ENCODE measurements at places on chromosomes 4 and X.

DNA sequence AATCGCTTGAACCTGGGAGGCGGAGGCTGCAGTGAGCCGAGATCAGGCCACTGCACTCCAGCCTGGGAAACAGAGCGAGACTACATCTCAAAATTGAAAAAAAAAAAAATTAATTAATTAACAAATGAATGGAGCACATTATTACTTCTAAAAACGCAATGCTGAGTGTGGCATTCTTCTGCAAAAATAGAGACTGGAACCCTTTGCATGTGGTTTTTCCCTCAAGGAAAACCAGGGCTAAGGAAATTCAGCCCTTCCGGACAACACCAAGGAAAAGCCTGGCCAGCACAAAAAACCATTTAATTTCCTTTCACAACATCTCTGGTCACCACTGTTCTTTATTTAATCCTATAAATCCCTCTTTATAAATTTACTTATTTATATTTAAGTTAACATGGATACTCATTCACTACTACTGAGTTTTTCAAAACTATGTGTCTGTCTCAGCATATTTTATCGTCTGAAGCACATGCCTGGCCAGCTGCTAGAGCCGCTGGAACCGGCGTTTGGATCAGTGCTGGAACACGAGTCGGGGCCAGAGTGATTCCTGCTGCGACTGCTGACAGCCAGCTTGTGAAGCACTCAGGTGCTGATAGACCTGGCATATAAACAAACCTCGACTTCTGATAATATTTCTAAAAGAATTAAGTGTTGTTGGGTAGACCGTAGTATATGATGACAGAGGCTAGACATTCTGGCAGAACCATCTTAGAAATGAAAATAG, 84.5 kb upstream of the WWC2 start:
- DNase-seq, result no peak

DNA sequence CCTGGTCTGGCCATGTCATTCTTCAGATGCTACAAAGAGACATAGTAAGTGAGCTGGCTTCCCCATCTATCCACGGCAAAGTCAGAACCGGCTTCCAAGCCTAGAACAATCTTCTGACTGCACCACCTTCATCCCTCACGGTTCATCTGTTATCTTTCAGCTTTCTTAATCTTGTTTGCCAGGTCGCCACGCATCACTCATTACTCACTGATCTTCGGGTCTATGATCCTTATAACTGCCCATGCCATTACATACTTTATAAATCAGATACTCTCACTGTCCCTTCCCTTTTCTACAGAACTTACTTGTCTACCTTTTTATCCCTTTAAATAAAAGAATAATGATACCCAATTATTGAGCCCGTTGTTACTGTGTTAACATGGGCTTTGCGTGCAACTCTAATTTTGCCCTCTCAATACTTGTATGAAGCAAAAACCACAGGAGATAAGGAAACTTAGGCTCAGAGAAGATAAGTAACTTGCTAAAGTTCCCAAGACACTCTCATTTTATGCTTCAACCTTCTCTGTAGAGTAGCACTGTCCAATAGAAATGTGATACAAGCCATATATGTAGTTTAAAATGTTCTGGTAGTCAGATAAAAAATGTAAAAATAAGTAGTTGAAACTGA, 171.7 kb downstream of the AMELX start:
- DNase-seq, result no peak

DNA sequence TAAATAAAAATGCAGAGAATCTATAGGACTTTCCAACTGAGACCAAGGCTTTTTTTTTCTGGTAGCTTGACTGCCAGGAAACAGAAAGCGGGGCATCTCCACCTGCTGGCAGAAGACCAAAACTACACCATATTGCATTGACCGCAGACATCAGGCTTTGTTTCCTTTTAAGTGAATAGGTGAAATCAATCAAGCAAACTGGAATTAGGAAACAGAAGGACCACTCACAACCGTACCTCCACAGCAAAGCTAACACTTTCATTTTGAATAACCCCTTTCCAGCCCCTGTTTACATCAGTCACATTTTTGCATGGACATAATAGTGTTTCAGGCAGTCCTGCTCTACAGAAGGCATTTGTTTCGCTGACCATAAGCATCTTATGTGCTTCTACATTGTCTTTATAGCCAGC, 218.2 kb downstream of the IDS start:
- no peak for DNase-seq

- DNase-seq, result no peak
Measured at GRCh38 chrX:71492231-71493065, 40.5 kb upstream of the OGT start.

DNA sequence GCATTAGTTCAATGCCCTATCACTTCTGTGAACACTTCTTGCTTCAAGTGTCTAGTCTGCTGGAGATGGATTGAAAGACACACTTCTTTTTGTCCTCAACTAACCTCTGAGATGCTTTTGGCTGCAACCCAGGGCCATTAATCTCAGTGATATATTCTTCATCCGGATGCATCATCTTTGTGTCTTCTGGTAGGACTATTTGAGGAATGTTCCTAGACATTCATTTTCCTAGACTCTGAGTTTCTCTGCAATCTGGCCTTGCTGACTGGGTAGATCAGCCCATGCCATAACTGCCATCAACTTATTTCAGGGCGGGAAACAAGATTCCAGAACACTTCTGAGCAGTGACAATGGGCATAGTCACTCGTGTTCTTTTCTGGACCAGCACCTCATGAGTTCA, 329.4 kb downstream of the PDGFC start:
- DNase-seq, result no peak

GRCh38 chrX:15014281-15014680, 141.1 kb downstream of the MOSPD2 start:
- no peak for DNase-seq

GRCh38 chr4:183807420-183808096, 97.5 kb upstream of the STOX2 start:
- no peak for DNase-seq
